ENCODE measurements at places on chromosomes 12 and 14.
A peak's percentile ranks its signal among the peaks of the same experiment; 100 is the strongest.

- DNase-seq, result no peak
Observed at GRCh38 chr12:50599366-50600095, 94.7 kb downstream of the DIP2B start.

GRCh38 chr14:102182936-102183619, 43.4 kb downstream of the WDR20 start:
- DNase-seq, result no peak

GRCh38 chr14:68391311-68392014, 401.4 kb downstream of the ZFP36L1 start:
- no peak for DNase-seq

GRCh38 chr14:88346048-88346639, 23.1 kb upstream of the KCNK10 start:
- no peak for DNase-seq

- DNase-seq, result no peak
Observed at GRCh38 chr14:33714527-33715226, 236.2 kb downstream of the EGLN3 start.

GRCh38 chr14:101072945-101073597, 169.5 kb upstream of the RTL1 start:
- DNase-seq, result peak; percentile 14

GRCh38 chr12:132806857-132807256, 21.8 kb downstream of the GOLGA3 start:
- peak; percentile 60 for DNase-seq

DNA sequence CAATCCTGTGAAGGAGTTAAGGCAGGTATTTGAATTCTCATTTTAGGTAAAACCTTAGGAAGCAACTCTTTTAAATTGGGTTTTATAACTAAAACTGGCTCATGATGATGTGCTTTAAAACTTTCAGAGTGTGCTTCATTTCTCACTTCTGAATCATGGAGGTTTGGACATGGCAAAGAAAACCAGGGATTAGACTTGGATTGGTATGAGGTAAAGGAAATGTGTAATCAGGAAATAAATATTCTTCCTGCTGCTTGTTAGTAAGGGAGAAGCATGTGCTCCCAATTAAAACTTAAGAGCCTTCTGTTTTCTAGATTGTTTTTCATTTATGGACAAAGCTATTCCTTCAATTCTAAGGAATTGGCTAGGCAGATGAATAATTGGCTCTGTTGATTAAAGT, 57.4 kb downstream of the FBXO33 start:
- no peak for DNase-seq

DNA sequence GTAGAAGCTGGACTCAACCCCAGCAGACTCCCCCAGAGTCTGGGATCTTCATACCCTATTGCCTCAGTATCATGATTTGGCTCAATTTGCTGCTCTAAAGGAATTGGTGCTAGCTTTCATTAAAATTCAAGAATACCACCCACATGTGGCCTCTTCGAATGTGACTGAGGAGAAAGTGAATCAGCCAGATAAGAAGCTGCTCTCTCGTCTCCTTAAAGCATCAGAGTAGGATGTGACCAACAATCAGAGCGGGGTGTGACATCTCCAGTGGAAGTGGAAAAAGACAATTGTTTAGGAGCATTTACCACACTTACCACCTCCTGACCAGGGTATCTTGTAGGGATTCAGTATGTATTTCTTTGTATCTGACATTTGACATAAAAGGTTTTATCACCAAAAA, 278.2 kb upstream of the DIO2 start:
- no peak for DNase-seq

DNA sequence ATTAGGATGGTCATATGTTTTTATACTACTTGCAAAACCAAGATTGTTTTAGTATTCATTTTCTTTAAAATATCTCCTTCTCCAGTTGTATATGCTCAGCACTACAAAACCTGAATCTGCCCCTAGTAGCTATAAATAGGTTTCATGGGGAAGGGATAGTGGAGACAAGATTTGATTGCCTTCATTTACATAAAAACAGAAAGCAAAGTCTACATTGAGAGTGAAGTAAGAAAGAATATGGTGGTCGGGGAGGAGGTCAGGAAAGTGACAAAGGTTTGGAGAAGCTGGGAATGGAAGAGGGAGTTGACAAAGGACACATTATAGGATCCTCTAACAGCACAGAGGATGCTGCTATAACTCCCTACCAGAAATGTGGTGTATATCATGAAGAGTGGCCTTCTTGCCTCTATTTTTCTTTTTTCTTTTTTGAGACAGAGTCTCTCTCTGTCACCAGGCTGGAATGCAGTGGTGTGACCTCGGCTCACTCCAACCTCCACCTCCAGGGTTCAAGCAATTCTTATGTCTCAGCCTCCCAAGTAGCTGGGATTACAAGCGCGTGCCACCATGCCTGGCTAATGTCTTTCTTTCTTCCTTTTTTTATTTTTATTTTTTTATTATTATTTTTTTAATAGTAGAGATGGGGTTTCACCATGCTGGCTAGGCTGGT, 6.6 kb upstream of the LRP6 start:
- no peak for DNase-seq

DNA sequence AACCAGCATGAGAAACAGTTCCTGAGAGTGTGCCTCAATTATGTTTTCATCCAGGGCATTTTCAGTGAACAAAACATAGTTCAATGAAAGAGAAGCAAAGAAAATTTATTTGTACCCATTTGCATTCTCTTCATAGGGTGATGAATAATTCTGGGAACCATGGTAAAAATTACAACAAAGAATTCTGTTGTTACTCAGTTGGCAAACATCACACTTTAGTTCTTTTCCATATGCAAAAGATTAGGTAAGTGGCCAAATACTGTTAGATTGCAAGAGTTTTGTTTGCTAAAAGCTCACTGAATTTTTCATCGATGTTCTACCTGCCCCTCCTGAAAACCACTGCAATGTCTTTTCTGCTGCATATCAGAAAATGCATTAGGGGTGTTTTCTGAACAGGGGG, 132.4 kb upstream of the RGS6 start:
- DNase-seq, result no peak

- DNase-seq, result no peak
Observed at GRCh38 chr12:120909633-120910298, 5.6 kb upstream of the SPPL3 start.

DNA sequence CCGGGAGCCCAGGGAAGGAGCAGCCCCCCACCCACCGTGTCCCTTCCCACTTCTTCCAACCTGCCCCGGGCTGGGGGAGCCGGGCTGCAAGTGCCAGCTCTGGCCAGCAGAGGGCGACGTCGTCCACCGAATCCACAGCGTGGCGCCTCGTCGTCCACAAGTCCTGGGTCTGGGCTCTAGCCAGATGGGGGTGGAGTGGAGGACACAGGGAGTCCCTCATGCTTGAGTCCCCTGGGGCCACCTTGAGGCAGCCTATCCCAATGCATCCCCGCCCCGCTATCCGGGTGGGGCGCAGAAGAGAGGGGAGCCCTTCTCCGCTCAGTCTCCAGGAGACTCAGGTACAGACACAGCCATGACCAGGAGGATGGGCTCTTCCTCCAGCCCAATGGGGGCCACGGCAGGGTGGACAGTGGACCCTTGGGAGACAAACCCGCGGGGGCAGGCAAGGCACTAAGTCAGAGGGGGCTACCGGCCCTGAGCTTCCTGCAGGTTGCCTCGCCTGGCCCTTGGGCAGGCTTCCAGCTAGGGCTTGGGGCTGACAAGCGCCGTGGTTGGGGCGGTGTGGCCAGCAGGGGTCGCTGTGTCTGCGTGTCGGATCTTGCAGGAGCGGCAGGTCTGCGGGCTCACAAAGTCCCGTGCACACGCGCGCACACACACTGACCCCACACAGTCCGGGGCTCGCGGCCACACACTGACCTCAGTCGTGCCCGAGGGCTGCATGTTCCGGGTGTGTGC, 5.5 kb downstream of the AQP5 start:
- peak; percentile 88 for DNase-seq

DNA sequence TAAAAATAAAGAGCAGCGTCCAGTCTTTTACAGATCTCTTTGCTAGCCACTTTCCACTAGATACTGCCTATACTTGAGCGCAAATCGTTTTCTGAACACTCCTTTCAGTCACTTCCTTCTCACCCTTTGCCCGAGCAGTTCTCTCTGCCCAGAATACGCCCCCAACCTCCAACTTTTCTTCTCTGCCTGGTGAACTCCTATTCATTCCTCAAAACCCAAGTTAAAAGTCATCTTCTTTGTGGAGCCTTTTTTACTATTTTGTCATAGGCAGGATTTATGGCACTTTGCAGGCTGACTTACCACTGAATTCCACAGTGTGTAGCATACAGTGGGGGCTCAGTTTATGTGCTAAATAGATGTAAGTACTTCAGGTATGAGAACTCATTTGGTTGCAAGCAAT, 4.0 kb downstream of the CCDC63 start:
- no peak for DNase-seq

- DNase-seq, result no peak
Observed at GRCh38 chr14:87492561-87492960, 500.4 kb downstream of the GALC start.

DNA sequence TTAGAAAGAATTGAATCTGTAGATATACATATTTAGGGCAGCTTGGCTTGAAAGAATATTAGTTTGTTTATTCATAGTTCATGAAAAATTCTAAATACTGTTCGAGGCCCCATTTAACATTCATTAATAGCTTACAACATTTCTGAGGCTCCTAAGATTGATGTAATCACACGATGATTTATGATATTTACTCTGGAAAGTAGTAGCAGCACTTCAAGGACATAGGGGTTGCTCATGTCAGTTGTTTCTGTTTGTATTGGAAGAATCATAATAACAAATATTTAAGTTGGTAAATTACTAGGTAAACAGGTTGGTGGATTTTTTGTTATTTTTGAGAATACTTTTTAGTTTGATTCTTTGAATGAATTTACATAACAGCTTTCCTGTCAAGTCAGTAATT, 30.4 kb downstream of the CAND1 start:
- no peak for DNase-seq

GRCh38 chr14:23647619-23648018, 11.5 kb downstream of the DHRS2 start:
- DNase-seq, result no peak

- peak; percentile 85 for DNase-seq
Observed at GRCh38 chr12:111368788-111369495, at the start of gene PHETA1. PHETA1 (minus strand) TSS chr12:111369095; CDS start chr12:111363427, 5,668 bp downstream.

Data from activated naive CD8-positive, alpha-beta T cell treated with anti-CD3 and anti-CD28 coated beads for 36 hours (primary cell).